ENCODE measurements at places on chromosomes 1 and 21. TPM values are rescaled to one million over a fixed set of nuclear protein-coding genes. Genes with fewer than 3 reads are reported as not detected.

The OR2G6 gene
- not detected for total RNA-seq

GRCh38 chr21:23003951-23004350, 2005.7 kb downstream of the NCAM2 start:
- no peak for DNase-seq

The KCNK2 gene
- total RNA-seq = 0.28 TPM

The SPRR1B gene
- total RNA-seq = not detected

- DNase-seq = no peak
These were observed 51.2 kb downstream of the STX6 start for GRCh38 chr1:180971273-180971997.

The MASP2 gene
- total RNA-seq = 0.41 TPM

DNA sequence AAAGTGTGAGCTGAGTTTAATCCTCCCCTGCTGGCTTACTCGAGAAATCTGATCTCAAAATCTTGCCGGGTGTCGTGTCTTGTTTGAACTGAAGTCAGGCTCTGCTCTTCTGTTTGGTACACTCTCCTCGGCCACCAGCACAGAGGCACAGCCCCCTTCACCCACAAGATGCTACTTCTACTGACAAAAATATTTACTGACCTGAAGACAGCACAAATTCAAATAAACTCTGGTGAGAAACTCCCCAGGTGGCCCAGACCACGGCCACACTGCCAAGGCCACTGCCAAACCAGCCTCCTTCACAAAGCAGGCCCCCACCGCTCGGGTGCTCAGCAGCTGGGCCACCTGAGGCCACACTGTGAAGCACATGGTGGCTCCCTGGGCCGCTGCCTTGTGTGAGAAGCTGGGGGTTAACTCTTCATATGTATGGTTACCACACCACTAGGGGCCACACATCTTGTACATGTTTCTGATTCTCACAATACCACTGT, 80.6 kb downstream of the TGFBR3 start:
- DNase-seq = no peak

The C1orf74 gene
- 1.7 TPM for total RNA-seq

The KCNC4 gene
- total RNA-seq = 15.4 TPM

GRCh38 chr1:183551924-183552323, 38.3 kb downstream of the NCF2 start:
- no peak for DNase-seq

- DNase-seq = no peak
These were observed 19.7 kb downstream of the BRINP2 start for GRCh38 chr1:177190308-177190970.

- no peak for DNase-seq
These were observed 93.3 kb downstream of the SPSB1 start for GRCh38 chr1:9385801-9386573.

GRCh38 chr1:21396516-21396915, 43.4 kb upstream of the NBPF3 start:
- DNase-seq = no peak

- no peak for DNase-seq
These were observed 355.5 kb downstream of the LMO4 start for GRCh38 chr1:87684194-87684593.

DNA sequence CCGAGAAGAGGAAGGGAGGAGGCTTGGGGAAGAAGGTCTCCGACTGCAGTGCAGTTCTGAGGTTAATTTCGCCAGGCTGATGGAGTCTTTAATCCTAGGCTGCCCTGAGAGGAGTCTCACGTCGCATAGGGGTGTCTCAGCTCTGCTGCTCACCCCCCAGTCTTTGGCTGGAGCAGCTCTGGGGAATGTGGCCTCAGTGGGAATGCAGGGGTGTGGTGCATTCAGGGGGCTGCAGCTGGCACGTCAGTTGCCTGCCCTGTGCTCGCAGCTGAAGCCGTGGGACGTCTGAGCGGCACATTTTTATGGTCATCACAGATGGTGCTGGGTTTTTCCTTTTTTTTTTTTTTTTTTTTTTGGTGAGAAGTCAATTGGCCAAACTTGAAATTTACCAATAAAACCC, 38.2 kb downstream of the ACTN2 start:
- DNase-seq = no peak

The TRNAU1AP gene
- 39.1 TPM for total RNA-seq

The IFI44L gene
- 0.10 TPM for total RNA-seq

GRCh38 chr1:12400027-12400693, 170.3 kb downstream of the VPS13D start:
- no peak for DNase-seq

DNA sequence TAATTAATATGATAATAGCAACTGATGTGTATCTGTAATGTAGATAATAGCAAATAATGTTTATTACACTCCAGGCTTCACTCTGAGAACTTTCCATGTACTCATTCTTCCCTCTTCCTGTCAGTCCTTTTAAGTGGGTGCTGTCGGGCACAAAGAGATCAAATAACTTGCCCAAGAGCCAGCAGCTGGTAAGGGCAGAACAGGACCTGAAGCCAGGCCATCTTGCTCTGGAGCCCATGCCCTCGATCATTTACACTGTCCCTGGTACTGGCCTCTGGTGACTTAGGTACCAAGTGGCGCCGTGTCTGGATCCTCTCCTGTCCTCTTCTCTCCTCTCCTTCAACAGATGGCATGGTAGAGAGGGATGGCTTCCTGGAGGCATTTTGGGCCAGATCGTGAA, 97.2 kb downstream of the VPS13D start:
- no peak for DNase-seq

DNA sequence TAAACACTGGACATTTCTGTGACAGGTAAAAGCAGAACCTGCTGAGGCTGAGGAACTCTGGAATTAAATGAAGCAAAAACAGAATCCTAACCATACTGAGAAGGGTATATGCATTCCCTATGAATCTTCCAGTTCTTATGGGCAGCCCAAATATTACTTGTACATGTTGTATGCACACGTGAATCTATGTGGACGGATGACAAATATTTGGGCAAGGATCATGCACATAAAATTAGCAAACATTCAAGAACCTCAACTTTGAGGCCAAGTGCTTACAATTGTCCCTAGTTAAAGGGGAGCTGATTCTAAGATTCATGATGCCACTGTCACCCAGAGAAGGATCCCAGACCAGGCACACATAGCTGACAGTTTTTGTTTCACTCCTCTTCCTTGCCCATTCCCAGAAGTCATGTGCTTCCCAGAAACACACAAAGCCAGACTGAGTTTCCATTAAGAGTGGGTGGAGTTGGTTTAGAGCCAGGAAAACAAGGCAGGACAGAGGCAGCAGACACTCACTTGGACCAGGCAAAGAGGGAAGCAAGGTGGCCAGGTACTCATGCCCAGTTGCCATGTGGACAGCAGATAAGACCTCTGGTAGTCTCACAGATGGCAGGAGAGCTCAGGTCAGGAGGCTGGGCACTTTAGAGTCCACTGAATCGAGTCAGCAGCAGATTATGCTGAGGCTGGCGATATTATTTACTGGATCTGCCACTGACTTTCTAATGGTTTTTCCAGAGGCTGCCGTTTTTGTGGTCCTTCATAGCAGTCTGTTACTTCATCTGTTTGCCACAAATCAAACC, 25.6 kb downstream of the AK2 start:
- DNase-seq = no peak

DNA sequence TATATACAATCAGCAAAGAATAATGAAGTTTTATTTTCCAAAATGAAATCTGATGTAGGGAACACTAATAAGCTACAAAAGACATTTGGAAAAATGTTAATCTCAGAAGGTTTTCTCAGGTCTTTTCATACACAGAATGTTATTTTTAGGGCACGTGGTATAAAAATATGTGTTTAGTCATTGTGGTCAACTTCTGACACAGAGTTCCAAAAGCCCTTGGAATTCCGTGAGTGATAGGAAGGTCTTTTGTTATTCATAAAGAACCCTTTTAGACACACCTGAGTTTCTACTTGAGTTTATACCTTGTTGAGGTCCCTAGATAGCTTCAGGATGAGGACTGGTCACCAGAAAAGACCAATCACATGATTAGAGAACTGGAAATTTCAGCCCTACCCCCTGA, 277.6 kb upstream of the NCAM2 start:
- DNase-seq = no peak

The CFAP45 gene
- total RNA-seq = 1.6 TPM

GRCh38 chr1:76841460-76841859, 25.8 kb upstream of the ST6GALNAC5 start:
- no peak for DNase-seq

DNA sequence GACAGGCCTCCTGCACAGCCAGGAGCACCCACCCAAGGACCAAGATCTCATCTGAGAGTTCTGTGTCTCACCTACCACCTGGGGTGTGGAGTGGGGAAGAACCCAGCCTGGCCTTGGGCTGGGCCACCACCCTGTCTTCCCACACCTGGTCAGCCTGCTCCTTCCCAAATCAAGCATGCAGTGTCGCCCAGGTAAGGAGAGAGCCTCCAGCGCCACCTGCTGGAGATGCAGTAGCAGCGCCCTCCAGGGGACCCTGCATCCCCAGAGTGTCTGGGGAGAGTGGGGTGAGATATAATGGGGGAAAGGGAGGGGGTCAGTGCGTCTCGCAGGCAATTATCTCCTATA, 32.3 kb downstream of the KIAA2013 start:
- peak; percentile 35 for DNase-seq

The C1orf198 gene
- 33.6 TPM for total RNA-seq

DNA sequence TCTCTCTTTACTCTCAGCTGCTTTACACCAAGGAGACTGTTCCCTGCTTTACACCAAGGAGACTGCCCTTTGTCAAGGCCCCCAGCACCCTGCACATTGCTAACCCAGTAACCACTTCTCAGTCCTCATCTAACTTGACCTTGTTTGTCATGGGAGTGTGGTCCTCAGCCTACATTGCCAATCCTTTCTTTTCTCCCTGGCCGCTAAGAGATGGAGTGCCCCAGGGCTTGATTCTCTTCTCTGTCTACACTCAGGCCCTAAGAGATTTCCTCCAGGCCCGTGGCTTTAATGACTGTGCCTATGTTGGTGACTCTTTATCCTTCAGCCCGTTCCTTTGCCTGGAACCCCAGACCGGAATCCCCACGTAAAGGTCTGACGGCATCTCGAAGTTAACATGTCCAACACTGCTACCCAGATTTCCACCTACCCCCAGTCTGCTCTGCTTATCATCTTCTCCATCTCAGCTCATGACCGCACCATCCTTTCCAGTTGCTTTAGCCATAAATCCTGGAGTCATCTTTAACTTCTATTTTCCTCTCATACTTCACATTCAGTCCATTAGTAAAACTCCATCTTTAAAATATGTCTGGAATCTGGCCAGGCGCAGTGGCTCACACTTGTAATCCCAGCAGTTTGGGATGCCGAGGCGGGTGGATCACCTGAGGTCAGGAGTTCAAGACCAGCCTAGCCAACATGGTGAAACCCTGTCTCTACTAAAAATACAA, 9.5 kb upstream of the SEMA4A start:
- DNase-seq = no peak

DNA sequence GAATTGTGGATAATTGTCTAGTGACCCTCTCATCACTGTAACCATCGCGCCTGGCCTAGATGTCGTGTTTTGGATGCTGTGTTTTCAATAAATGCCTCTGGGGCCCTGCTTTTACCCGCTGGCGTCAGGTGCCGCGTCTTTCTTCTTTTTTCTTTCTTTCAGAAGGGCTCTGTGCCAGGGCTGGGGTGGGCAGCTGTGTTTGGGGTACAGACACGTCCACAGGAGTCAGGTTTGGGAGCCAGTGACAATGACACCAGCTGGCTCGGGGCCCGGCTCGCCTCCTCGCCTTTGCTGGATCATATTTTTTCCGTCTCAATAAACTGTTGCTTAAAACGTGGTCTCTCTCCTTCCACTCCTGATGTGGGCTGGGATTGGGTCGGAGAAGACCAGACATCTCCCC, 16.1 kb downstream of the TMEM201 start:
- DNase-seq = no peak
